ENCODE measurements at places on chromosomes 12 and 14.
A peak's percentile ranks its signal among the peaks of the same experiment; 100 is the strongest.

DNA sequence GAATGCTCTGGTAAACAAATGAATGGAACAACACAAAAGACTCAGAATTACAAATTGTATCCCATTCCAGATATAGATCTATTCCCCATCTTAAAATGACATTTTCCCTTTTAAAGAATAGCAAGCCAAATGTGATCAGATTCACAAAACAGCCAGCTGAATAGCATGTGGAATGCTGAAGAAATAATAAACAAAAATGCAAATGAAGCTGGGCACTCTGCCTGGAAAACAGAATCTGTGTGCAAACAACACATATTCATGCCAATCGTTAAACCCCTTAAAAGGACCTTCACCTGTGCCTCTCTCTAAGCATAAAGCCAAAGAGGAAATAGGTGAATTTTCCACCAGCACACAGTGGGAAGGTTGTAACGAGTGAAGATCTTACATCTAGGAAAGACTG is 67.9 kb upstream of the PDZRN4 start:
- no peak for DNase-seq

GRCh38 chr14:102909462-102909861 is 13.0 kb upstream of the AMN start:
- no peak for DNase-seq

GRCh38 chr12:92879698-92880322 is 49.3 kb downstream of the EEA1 start:
- no peak for DNase-seq

DNA sequence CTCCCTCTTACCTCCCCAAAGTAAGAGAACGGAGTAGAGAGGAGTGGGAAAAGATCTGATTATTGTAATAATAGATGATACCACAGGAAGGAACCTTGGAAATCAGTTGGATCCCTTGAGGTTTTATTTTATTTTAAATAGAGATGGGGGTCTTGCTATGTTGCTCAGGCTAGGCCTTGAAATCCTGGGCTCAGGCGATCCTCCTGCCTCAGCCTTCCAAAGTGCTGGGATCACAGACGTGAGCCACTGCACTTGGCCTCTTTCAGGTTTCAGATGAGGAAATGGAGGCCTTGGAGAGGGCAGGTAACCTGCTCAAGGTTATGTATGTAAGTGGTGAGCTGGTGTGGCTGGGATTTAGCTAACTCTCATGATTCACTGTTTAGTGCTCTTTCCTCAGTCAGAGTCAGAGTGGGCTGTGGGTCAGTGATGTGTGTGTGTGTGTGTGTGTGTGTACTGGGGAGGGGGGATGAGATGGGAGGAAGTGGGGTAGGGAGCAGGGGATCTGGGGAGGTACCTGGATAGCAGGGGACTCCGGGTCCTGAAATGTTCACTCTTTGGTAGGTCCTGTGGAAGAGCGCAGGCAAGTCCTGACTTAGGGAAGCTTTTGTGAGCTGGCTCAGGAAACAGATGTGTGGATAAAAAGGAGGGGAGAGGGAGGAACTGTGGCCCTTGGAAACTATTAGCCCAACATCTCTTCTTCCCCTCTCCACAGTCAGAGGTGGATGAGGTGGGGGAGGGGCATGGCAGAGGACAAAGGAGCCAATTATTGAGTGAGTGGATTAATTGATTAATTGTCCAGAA is 4.7 kb upstream of the CISTR start:
- DNase-seq = no peak

- DNase-seq = peak; percentile 84
Measured at GRCh38 chr14:53620317-53620716, 336.3 kb downstream of the BMP4 start.

DNA sequence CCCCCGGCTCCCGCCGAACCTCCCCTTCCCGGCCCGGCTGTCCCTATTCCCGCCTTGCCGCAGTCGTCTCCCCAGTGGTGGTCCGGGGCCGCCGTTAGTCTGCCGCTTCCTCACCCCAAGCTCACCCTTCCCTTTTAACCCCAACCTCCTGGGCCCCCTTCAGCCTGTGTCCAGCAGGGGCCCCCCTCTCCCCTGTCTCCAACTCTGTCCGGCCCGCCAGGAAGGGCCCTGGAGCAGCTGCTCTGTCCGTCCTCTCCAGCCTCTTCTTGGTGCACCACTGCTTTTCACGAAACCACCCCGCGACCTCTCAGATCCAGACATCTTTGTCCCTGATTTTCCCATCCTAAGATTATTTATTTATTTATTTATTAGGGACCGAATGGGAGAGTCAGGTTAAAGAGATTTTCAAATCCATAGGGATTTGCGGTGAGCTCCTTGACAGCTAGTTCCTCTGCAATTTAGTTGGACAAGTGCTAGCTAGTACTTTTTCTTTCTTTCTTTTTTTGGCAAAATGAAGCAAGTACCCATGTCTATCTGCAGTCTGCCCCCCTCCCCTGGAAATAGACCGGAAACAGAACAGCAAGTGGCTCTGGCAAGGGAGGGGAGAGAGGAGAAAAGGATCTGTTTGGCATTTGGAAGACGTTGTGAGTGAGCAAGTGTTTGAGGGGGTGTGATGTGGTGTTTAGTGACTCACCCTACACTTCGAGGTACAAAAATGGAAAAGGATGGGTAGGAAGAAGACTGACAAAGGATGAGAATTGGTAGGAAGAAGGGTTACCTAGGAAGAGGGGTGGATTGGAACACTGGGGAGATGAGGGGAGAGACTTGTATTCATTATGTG is 632 bp downstream of the UBR7 start:
- DNase-seq = peak; percentile 83

DNA sequence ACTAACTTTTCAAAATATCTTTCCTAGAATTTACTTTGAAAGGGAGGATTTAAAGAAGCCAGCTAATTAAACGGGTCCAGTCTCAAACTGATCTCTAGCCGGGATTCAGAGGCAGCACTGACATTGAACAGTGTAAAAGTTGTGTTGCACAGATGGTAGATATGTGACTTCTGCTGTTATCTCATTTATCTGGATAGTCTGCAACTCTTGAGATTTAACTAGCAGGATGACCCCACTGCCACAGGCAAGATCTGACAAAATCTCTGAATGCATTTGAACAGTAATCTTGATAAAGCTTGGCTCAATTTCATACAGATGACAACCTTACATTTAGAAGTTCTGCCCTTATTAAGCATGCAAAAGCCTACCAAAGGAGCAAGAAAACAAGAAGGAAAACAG is 138.0 kb upstream of the CPNE8 start:
- no peak for DNase-seq

DNA sequence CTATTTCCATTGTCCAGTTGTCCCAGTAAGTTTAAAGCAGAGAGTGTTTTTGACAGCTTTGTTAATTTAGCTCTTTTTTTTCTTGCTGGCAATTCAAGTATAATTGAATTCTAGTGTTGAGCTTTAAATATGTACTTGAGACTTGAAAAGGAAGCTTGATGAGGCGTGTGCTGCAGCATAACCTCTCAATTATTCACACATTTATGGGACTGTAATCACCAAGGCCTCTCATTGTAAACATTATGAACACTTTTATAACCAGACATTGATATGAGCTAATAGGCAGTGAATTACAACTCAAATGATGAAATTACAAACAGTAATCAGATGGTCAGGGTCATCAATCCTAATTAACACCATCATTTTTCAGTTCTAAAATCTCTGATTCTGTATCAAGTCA is 378.0 kb upstream of the DDHD1 start:
- DNase-seq = no peak

GRCh38 chr12:41950455-41950854 is 194.2 kb downstream of the GXYLT1 start:
- no peak for DNase-seq

DNA sequence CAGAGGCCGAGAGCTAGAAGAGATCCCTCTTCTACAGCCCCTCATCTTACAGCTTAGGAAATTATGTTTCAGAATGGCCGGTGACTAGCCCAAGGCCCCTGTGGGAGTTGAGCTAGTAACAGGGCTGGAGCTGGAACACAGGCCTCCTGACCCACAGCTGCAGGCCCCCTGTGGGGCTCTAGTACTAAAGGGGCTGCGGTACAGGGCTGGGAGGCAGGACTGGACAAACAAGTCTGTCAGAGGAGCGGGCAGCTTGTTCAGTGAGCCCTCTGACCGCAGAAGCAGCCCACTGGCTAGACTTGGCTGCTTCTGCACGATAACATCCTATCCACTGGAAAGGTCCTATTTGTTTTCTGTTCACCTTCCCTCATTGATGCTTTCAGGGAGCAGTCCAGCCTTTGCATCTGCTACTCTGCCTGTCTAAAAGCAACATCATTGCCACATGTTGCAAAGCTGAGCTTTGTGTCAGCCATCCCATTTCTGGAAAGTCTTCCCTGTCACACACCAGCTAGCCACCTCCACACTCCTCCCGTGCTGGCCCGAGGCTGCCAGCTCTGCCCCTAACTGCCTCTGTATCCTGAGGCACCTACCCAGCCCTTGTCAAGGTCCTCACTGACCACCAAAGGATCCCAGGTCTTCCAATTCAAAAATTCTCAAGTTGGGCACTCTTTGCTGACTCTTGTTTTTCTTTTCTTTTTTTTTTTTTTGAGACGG is 10.2 kb downstream of the PSMC1 start:
- DNase-seq = no peak

GRCh38 chr12:18922851-18923250 is 184.9 kb downstream of the CAPZA3 start:
- no peak for DNase-seq

GRCh38 chr12:66879409-66879808 is 200.5 kb upstream of the GRIP1 start:
- DNase-seq = no peak

DNA sequence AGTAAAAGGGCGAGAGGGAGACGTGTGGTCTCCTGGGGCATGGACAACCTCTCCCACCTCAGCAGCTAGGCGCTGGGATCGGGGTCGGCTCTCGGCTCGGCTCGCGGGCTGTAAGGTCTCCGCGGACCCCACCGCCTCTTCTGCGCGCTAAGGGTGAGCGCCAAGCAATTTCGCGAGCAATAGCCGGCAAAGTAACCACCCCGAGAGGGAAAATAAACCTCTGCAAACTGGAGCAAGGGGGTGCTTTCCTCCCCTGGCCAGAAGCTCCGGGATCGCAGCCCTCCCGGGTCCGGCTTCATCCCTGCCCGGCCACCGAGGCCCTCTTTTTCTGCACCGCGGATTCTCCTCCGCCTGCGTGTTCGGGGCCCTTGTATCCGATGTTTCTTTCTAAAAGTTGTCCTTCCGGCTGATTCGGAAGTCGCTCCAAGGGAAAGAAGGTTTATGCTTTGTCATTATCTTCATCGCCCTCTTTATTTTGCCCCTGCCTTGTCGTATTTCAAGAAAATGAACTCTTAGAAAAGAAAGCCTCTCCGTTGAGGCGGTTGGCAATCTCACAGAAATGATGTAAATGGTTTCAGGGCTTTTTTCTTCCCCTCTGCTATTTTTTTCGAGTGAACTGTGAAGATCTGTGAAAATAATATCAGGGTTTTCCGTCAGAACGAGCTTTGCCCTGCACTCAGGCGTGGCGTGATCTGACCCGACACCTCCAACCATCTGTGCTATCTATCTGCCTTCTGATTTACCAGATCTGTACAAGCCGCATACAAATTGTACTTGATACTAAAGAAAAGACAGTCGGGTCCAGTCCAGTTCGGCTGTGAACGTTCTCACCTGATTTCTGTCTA is 1.7 kb upstream of the SIX6 start:
- no peak for DNase-seq

- no peak for DNase-seq
Measured at GRCh38 chr12:25455696-25456095, 97.4 kb downstream of the LMNTD1 start.

GRCh38 chr12:59005193-59005955 is 85.1 kb upstream of the LRIG3 start:
- DNase-seq = peak; percentile 87

GRCh38 chr14:37939442-37940028 is 268.2 kb upstream of the SSTR1 start:
- no peak for DNase-seq
